Stimulated activated CD4-positive, alpha-beta T cell treated with anti-CD3 and anti-CD28 coated beads, Interleukin-2, amount 100 ng/mL, for 24 hours (primary cell): ENCODE measurements at places on chromosomes 16 and 17.

DNA sequence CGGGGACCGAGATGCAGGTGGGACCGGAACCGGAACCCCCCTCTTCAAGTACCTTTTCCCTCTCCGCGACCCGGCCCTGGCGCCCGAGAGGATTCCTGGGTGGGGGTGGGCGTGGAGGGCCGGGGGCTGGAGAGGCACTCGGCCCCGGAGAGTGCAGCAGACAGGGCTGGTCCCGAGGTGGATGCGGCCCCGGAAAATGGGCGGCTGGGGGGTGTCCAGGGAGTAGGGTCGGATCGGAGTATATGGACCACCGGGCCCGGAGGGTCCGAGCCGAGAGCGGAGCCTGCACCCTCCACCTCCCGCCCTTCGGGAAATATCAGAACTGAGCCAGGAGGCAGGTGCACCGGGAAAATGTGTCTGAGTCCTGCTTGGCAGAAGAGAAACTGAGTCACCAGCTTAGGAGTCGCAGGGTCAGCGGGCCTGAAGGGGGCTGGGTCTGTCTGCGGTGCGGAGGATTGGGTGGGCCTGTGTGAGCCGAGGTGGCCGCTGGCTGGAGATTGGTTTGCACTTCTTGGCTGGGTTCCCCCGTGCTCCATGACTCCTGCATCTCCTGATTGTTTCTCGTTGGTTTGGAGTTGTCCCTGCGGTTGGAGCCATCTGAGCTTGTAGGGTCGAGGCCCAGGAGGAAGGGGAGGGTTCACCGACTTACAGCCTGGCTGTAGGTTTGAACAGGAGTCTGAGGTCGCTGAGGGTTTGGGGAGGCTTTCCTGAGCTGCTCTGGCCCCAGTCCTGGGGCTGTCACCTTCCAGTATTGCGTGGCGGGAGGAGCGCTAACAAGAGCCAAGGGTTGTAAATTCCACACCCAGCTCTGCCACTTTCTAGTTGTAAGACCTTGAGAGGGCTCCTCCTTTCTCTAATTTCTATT is 518 bp downstream of the SH2B1 start:
- no peak for DNase-seq

DNA sequence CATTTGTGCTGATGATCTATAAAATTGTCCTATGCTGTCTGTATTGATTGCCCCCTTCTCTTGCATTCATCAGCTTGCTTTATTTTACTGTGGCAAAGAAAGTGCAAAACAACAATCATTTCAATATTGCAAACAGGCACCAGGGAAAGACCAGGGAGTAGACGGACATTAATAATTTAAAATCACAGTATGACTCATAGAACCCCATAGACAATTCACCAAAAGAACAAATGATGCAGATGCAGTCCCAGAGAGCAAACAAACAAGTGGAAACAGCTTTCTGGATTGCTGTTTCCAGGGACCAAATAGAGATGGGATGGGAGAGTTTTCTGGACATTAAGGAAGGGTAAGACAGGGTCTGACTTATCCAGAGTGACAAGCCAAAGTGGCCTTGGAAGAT is 70.1 kb downstream of the ABCC12 start:
- no peak for DNase-seq

DNA sequence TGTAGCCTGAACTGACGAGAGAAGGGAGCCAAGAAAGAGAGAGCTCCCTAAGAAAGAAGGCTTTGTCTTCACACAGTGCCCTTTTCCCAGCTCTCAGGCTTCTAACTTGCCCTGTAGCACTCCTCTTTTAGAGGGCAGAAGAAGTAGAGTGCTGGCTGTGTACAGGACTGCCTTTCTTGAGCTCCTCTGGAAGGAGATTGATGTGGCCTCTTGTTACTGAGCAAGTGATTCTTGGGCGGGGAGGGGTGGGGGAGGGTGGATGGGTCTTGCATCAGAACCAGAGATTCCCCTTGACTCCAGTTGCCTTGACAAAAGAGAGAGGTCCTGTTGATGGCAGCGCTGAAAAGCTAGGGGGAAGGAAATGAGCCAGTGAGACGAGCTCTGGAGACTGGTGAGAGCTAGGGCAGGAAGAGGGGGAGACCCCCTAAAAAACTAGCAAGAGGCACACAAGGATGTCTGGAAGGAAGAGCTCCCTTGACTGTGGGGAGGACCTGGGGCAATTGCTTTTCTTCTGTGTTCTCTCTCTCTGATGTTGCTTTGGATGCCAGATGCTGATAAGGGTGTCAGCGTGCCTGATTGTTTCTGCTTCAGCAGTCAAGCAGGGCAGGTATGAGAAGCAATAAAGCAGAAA is 18.4 kb downstream of the GPR179 start:
- DNase-seq: no peak

DNA sequence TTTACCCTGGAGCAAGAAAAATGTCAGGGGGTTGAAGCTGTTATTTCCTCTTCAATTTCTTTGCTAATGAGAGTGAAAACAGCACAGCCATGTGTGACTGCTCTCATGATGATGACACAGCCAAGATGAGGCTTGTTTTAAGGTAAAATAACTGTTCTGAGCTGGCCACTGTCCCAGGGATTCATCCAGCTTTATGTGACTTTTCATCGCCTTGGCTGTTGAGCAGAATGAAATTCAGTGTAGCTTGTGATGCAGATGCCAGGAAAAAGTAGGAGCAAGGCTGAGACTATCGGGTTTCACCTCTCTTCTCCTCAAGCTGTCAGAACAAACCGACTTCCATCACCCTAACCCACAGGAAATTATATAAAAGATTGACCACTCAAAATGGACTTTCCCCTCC is 361.8 kb upstream of the CDH5 start:
- no peak for DNase-seq

DNA sequence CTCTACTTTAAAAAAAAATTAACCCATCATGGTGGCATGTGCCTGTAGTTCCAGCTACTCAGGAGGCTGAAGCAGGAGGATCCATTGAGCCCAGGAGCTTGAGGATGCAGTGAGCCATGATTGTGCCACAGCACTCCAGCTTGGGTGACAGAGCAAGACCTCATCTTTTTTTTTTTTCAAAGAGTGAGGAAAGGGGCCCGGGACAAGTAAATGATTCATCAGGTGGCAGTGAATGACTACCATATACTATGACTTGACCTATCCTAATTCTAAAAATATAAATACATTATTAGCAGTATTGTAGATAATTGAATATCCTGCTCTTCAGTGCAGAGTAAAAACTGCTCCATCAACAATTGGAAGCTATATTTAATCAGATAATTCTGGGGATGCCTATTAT is 55.3 kb downstream of the CLUH start:
- DNase-seq: no peak

- no peak for DNase-seq
These were observed 13.2 kb downstream of the TOM1L2 start for GRCh38 chr17:17958982-17959381.

- no peak for DNase-seq
These were observed 8.3 kb downstream of the PITPNM3 start for GRCh38 chr17:6548034-6548433.

GRCh38 chr16:53071748-53072301 is 17.0 kb downstream of the CHD9 start:
- no peak for DNase-seq

- no peak for DNase-seq
These were observed 19.1 kb upstream of the APRT start for GRCh38 chr16:88830783-88831182.

DNA sequence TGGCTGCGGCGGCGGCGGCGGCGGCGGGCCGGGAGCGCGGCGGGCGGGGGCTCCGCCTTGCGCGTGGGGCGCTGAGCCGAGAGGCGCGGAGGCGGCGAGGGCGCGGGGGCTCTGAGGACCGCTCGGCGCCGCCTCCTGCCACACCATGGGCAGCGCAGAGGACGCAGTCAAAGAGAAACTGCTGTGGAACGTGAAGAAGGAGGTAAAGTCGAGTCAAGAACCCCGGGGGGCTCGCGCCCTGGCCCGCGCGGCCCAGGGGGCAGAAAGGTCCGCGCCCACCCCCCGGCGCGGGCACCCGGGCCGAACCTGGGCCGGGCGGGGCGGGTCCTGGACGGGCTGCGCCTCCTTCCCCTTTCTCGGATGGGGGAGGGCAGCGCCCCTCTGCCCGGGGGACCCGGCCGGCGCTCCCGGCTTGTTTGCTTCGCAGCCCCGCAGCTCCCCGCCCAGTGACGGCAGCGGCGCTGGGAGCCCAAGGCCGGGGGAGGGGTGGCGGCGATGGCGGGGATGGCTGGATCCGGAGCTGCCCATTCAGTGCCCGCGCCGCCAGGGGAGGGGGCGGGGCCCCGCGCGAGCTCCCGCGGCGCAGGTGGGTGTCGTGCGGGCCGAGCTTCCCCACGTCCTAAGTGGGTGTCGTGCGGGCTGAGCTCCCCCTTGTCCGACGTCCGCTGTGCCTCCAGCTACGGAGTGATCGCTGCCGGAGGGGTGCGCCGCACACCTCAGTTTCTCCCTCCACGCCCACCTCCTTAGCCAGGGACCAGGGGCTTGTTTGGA is 428 bp downstream of the SGSM2 start:
- DNase-seq: peak; percentile 62

GRCh38 chr16:75460446-75460845 is 4.0 kb downstream of the TMEM170A start:
- DNase-seq: no peak

GRCh38 chr17:64230791-64231408 is 32.2 kb downstream of the TEX2 start:
- no peak for DNase-seq

DNA sequence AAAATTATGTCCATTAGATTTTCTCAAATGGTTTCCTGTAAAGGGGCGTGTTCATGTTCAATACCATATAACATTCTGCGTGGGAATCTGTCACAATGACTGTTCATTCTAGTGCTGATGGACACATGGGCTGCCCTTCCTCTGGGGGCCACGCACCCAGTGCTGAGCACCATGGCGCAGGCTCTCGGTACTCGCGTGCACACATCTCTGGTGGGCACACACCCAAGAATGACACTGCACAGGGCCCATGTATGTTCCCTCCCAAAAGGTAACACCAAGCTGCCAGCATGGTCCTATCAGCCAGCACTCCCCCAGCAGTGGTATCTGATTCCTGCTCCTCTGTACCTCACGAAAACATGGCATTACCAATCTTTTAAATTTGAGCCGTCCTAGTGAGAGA is 13.7 kb downstream of the B9D1 start:
- DNase-seq: no peak

DNA sequence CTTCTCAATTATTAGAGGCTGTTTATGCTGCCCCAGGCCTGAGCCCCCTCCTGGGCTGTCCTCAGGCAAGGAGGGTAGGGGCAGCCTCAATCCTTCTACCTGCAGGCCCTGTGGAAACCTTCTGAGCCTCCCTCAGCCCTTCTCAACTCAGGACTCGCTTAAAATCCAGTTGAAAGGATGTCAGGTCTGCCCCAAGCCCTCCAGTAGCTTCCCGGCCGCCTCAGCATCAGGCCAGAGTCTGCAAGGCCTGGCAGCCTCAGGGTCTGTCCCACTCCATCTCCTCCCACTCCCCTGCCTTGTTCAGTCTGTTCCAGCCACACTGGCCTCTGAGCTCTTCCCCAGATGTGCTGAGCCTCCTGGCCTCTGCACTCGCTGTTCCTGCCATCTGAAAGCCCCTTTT is 52.2 kb downstream of the KATNIP start:
- DNase-seq: no peak

DNA sequence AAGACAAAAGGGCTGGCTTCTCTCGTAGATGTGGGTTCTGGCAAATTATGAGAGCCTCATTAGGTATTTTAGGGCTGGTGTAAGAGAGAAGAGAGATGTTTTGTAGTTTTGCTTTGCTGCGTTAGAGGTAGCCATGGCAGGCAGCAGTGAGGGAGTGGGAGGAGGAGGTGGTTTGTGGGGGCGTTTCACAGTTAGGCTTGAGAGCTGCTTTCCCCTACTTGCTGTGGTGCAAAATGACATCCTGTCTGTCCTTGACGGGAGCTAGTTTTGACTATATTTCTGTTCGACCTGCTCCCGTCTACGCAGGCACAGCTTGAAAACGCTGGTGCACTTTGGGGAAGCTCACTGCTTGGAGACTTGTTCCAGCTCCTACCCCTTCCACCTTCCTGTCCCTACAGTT is 75.5 kb downstream of the SLC5A11 start:
- DNase-seq: no peak

DNA sequence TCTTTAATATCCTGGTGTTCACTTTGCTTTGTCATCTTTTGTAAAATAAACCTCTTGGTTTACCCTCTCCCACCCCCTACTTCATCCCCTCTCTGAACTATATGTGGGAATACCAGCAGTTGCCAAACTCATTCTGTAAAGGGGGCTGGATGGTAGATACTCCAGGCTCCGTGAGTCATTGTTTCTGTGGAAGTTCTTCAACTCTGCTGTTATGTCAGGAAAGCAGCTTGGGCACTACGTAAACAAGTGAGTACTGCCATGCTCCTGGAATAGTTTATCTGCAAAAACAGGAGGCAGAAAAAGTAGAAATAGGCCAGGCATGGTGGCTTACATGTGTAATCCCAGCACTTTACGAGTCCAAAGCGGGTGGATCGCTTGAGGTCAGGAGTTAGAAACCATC is 17.6 kb downstream of the MVP start:
- DNase-seq: no peak

GRCh38 chr16:30395992-30396585 is 869 bp downstream of the ZNF48 start:
- no peak for DNase-seq

- DNase-seq: no peak
These were observed 10.4 kb upstream of the LASP1NB start for GRCh38 chr17:38914741-38915638.

- no peak for DNase-seq
These were observed 285.1 kb downstream of the HS3ST3A1 start for GRCh38 chr17:13316657-13317056.

GRCh38 chr16:3738541-3738940 is 21.2 kb upstream of the TRAP1 start:
- no peak for DNase-seq

- no peak for DNase-seq
These were observed 544.5 kb downstream of the NPIPA7 start for GRCh38 chr16:16923479-16923878.

GRCh38 chr17:16407911-16408588 is 7.3 kb upstream of the TRPV2 start:
- DNase-seq: peak; percentile 25

GRCh38 chr17:28871056-28871579 is 16.3 kb downstream of the ERAL1 start:
- no peak for DNase-seq

DNA sequence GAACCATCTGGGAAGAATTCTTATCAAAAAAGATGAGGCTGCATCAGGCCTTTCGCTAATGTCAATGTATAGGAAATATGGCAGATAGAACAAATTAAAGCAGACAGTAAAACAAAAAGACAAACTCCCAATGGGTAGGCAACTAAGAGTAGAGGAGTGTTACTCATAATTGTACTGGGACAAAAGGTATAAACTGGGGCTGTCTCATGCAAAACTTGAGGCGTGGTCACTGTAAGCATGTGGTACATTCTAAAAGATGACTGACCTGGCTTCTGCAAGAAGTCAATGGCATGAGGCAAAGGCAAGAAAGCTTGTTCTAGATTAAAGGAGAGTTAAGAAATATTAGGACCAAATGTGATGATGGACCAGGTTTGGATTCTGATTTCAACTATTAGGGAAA is 26.7 kb downstream of the SMIM36 start:
- DNase-seq: no peak

- no peak for DNase-seq
These were observed 22.4 kb downstream of the SOCS3 start for GRCh38 chr17:78337244-78338109.

GRCh38 chr17:851924-852323 is 69.8 kb downstream of the MRM3 start:
- DNase-seq: no peak
